Effector memory CD8-positive, alpha-beta T cell (primary cell): ENCODE measurements at places on chromosomes 11 and 22.

GRCh38 chr11:32705309-32706033 lies 89.0 kb downstream of the CCDC73 start:
- no peak for DNase-seq

- DNase-seq: no peak
These were observed 20.8 kb downstream of the CSNK2A3 start for GRCh38 chr11:11332141-11332710.

- peak; percentile 87 for DNase-seq
These were observed 6.4 kb downstream of the SNU13 start for GRCh38 chr22:41682033-41682807.

- no peak for DNase-seq
These were observed at the start of gene MS4A4E for GRCh38 chr11:60242740-60243239. MS4A4E (minus strand) TSS chr11:60243137; CDS start chr11:60230055, 13,082 bp downstream.
